Bronchus fibroblast of lung (primary cell): ENCODE measurements at places on chromosomes 6 and 20. TPM values are rescaled to one million over a fixed set of nuclear protein-coding genes. Genes with fewer than 3 reads are reported as not detected.

The MUC21 gene
- not detected in 2 replicates for total RNA-seq

The GOPC gene
- total RNA-seq: 18.1 and 20.0 TPM in 2 replicates

The HRH3 gene
- total RNA-seq: not detected in 2 replicates

The OXT gene
- not detected in 2 replicates for total RNA-seq

The DDO gene
- 0.17 and 0.74 TPM in 2 replicates for total RNA-seq

The SUMO4 gene
- 0.67 TPM in 1 of 2 replicates, not detected in the other for total RNA-seq

The ZFP57 gene
- total RNA-seq: not detected in 2 replicates

The OPRL1 gene
- total RNA-seq: 0.67 and 0.74 TPM in 2 replicates

The DEFB124 gene
- total RNA-seq: not detected in 2 replicates

The IL20RA gene
- 0.17 and 0.45 TPM in 2 replicates for total RNA-seq

The CDSN gene
- total RNA-seq: not detected in 2 replicates

The BPIFB2 gene
- total RNA-seq: not detected in 2 replicates

The SNAP25 gene
- 5.1 and 6.1 TPM in 2 replicates for total RNA-seq

The FOXQ1 gene
- 0.45 and 1.3 TPM in 2 replicates for total RNA-seq

The PARD6B gene
- total RNA-seq: 0.15 and 0.17 TPM in 2 replicates

The TULP4 gene
- 18.0 and 18.8 TPM in 2 replicates for total RNA-seq

The SPTLC3 gene
- total RNA-seq: 4.8 and 6.6 TPM in 2 replicates

The CST7 gene
- total RNA-seq: not detected in 2 replicates

The LPA gene
- not detected in 2 replicates for total RNA-seq

The WASF1 gene
- 10.1 and 12.4 TPM in 2 replicates for total RNA-seq

The CALHM4 gene
- total RNA-seq: not detected in 2 replicates

The C6orf132 gene
- 5.9 and 6.6 TPM in 2 replicates for total RNA-seq

The GMPR gene
- total RNA-seq: 1.7 and 2.8 TPM in 2 replicates

The TBX18 gene
- total RNA-seq: 9.4 and 10.7 TPM in 2 replicates

The KIF6 gene
- under 0.01 and 0.17 TPM in 2 replicates for total RNA-seq

The DHX16 gene
- total RNA-seq: 25.1 and 29.6 TPM in 2 replicates

The SAPCD1 gene
- total RNA-seq: 3.2 and 5.8 TPM in 2 replicates

The TRMT11 gene
- 14.1 and 15.0 TPM in 2 replicates for total RNA-seq

The HLA-DQB1 gene
- not detected in 2 replicates for total RNA-seq

The RALY gene
- 131 and 143 TPM in 2 replicates for total RNA-seq

The SLC18B1 gene
- 3.6 and 3.9 TPM in 2 replicates for total RNA-seq

The CCDC28A gene
- total RNA-seq: 12.9 and 14.1 TPM in 2 replicates

The SLC22A1 gene
- under 0.01 TPM in 1 of 2 replicates, not detected in the other for total RNA-seq

The PPP1R16B gene
- total RNA-seq: not detected in 2 replicates
